ENCODE measurements at places on chromosomes 5 and 9.

GRCh38 chr5:24693609-24694008 lies 48.8 kb upstream of the CDH10 start:
- DNase-seq: no peak

DNA sequence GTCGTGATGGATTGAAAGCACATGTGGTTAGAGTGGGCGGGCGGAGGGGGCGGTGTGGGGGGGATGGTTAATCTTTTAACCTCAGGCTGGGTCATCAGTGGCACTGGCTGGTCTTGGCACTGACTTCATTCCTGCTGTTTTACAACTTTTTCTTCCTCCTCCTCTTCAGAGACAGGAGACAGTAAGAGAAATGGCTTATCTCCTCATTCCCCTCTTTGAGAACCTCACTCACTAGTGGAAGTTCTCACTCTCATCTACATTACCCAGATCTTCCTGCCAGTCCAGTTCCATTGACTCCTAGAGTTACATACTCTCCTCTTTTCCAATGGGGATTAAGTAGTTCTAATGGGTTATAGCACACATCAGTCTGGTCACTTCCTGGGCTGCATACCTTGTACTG lies 42.3 kb upstream of the PPP1R26 start:
- no peak for DNase-seq

GRCh38 chr5:149917073-149917676 lies 27.4 kb downstream of the PDE6A start:
- no peak for DNase-seq

DNA sequence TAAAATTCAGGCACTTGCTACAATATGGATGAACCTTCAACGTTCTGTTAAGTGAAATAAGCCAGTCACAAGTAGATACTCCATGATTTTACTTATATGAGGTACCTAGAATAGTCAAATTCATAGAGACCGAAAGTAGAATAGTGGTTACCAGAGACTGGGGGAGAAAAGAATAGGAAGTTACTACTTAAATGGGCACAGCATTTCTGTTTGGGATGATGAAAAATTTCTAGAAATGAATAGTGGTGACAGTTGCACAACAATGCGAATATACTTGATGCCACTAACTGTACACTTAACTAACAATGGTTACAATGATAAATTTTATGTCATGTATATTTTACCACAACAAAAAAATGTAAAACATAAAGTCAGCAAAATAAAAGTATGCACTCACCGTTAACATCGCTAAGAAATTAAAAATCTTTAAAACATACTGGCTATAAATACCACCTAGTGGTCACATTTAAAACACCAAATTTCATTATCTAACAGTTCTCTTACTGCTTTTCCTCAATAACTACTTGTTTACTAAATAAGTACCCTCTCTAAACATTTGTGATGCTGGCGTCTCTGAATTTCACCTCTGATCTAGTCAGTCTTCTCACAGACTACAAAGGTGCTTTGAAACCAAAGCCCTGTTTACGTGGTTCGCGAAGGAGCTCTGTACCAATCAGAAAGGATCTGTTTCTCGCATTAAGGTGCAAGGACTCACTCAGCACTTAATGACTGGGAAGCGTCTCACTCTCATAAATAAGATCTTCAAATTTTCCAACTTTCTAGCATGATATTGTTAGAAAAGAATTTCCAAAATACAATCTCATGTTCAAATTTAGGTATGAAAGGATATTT lies 22.7 kb downstream of the KIF3A start:
- no peak for DNase-seq

- no peak for DNase-seq
Measured at GRCh38 chr5:9894571-9895301, 264.6 kb upstream of the TAS2R1 start.

DNA sequence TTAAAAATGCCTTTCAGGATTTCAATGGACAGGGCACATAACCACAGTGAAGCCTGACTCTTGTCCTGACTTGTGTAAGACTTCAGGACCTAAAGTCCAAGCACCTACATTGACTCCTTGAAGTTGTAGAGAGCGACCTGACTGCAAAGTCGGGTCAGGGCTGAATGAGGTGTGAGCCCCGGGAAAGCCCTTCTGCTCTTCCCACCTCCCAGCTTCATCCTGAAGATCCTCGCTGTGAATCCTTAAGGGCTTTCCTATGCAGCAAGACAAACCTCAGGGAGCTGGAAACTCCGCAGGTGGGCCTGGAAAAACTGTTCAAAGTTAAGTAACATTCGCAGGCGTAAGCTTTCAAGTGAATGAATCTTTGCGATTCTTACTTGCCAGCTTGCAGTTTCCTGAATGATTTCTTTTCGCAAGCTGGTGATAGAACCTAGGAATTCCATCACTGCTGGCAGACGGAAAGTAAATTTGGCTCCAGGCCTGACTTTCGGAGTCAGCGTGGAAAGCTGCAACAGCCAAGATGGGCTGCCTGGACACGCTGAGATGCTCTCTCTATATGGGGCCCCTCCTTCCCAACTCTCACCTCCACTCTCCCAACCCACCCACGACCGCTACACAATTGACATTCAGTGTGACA lies 10.9 kb downstream of the SEMA5A start:
- no peak for DNase-seq

- no peak for DNase-seq
Measured at GRCh38 chr5:167577616-167578015, 713.8 kb upstream of the WWC1 start.

- no peak for DNase-seq
Measured at GRCh38 chr5:73118391-73118973, 1.9 kb upstream of the TMEM171 start.

GRCh38 chr5:158462349-158463114 lies 603.6 kb upstream of the CLINT1 start:
- DNase-seq: no peak

- no peak for DNase-seq
Measured at GRCh38 chr9:6498982-6499381, 86.0 kb downstream of the UHRF2 start.

GRCh38 chr9:130106860-130107233 lies 53.1 kb downstream of the GPR107 start:
- no peak for DNase-seq

DNA sequence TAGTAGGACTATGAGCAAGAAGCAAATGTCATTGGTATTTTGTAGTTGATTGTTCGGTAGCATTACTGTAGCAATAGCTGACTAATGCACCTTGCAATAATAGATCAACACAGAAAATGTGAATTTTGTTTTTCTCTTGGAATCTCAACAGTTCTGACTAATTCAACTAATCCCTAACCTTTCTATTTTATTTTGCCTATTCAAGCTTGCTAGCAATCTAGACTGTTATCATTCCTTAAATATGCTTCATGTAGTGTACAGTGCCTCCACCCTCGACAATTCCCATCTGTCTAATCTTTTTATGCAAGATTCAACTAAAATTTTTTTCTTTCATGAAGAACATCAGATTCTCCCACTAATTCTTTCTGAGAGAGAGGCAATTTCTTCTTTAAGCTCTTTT lies 570.6 kb downstream of the PDE4D start:
- DNase-seq: no peak

DNA sequence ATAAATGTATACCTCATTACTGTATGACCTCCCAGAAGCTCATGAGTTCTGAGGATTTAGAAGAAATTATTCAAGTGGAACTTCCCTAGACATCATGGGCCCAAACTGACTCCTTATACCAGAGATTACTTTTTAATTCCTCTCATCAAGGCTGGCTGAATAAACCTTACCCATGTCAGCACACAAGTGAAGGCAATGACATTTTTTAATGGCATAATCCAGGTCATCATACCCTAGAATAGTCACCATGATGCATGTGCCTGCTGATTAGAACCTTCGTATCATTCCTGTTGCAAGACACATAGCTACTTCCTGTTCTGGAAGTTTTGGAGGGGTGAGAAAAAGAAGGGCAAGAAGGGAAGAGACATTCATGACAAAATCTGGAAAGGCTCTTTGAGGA lies 49.8 kb upstream of the IFNK start:
- DNase-seq: no peak

DNA sequence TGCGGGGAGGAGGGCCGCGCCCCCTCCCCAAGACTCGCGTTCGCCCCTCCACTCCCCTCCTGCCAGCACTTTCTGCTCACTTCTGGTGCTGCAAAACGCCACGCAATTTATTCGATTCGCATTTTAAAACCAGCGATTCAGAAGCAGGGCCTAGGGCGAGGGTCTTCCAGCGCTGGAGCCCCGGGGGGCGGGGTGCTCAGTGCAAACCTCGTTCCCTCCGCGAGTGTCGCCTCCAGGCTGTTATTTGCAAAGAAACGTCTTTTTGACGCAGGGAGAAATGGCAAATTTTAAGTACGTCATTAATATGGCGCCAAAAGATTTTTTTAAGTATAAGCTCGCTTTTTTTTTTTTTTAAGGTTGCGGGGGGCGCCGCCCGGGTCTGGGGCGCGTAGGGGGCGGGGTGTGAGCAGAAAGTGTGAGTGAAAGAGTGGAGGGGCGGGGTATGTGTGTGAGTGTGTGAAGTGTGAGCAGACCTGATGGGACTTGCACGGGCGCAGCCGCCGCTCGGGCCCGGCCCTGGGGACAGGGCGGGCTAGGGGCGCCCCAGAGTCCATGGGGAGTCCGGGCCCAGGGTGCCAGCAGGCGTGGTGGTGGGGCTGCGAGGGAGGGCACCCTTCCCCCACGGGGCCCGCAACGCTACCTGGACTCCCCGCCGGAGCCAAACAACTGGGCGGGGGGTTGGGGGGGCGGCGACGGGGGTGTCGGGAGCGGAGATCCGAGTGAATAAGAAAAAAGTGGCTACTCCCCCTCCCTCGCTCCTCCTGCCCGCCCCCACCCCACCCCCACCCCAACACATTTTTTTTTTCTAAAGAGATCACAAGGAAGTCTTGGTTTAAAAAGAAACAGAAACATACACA lies at the start of gene JADE2:
TSS of gene JADE2 (plus strand) at position 845 of the 857 bp plus-strand sequence. CDS start 10,188 bp downstream, outside the sequence.
- peak; percentile 39 for DNase-seq

DNA sequence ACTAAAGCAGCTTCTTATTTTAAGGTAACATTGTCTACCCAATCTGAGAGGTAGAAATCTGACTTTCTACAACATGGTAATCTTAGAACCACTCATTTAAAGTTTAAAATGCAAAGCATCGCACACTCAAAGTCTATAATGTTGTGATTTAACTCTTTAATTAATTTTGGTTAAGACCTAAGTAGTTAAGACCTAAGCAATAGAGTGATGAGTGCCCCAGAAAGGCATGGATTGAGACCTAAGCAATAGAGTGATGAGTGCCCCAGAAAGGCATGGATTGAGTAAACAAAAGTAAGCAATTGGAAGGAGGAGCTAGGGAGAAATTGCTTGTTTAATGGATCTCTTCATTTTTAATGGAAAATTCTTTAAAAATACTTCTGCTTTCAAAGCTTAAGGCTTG lies 86.8 kb downstream of the NLN start:
- no peak for DNase-seq

DNA sequence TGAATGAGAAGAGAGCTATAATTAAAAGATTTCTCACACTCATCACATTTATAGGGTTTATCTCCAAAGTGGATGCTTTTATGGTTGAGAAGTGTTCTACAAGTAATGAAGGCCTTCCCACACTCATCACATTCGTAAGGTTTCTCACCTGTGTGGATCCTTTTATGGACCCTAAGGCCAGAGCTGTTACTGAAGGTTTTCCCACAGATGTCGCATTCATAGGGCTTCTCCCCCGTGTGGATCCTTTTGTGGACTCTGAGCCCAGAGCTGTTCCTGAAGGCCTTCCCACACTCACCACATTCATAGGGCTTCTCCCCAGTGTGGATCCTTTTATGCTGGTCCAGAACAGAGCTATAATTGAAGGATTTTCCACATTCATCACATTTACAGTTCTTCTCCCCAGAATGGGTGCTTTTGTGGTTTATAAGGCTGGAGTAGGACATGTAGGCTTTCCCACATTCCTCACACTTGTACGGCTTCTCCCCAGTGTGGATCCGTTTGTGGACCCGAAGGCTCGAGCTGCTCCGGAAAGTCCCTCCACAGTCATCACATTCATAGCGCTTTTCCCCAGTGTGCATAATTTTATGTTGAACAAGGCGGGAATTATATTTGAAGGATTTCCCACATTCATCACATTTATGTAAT lies 10.5 kb downstream of the ZFP62 start:
- DNase-seq: no peak

DNA sequence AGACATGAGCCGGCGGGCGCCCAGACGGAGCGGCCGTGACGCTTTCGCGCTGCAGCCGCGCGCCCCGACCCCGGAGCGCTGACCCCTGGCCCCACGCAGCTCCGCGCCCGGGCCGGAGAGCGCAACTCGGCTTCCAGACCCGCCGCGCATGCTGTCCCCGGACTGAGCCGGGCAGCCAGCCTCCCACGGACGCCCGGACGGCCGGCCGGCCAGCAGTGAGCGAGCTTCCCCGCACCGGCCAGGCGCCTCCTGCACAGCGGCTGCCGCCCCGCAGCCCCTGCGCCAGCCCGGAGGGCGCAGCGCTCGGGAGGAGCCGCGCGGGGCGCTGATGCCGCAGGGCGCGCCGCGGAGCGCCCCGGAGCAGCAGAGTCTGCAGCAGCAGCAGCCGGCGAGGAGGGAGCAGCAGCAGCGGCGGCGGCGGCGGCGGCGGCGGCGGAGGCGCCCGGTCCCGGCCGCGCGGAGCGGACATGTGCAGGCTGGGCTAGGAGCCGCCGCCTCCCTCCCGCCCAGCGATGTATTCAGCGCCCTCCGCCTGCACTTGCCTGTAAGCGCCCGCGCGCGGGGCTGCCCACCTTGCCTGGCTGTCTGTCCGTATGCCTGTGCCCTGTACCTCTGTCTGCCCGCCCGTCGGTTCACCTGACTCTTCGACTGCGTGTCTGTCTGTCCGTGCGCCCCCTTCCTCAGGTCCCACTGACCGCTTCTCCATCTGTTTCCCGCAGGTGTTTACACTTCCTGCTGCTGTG lies 412 bp downstream of the FGF18 start:
- DNase-seq: peak; percentile 8

GRCh38 chr5:147756566-147756965 lies 26.0 kb downstream of the JAKMIP2 start:
- DNase-seq: no peak

All from NCI-H1105 treated with DMSO at 0.1 percent for 48 hours (cell line).